NCI-H1092 (cell line): ENCODE measurements at places on chromosomes 2 and 18.

DNA sequence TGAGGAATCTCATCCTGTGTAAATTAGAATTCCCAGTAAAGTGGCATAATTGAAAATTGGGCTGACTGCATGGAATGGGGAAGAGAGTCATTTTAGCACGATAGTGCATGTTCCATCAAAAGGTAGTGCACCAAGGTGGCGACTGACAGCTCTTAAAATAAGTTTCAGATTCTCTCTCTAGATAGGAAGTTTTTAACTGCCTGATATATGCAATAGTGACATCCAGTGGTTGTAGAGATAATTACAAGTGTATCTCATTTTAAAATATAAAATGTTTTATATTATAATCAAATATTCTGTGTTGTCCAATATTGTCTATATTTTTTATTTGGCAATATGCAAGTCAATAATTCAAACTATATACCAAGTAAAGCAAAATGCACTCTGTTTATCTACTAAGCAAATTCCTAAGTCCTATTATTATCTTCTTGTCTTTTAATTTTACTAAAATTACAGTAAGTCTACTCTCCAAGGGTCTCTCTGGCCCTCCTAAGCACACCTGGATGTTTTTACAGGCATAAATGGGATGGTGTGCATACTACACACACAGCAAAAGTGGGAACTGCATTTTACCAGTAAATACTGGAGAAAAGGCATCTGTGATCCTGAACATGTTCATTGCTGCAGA lies 397.7 kb upstream of the HNRNPA3 start:
- no peak for DNase-seq

DNA sequence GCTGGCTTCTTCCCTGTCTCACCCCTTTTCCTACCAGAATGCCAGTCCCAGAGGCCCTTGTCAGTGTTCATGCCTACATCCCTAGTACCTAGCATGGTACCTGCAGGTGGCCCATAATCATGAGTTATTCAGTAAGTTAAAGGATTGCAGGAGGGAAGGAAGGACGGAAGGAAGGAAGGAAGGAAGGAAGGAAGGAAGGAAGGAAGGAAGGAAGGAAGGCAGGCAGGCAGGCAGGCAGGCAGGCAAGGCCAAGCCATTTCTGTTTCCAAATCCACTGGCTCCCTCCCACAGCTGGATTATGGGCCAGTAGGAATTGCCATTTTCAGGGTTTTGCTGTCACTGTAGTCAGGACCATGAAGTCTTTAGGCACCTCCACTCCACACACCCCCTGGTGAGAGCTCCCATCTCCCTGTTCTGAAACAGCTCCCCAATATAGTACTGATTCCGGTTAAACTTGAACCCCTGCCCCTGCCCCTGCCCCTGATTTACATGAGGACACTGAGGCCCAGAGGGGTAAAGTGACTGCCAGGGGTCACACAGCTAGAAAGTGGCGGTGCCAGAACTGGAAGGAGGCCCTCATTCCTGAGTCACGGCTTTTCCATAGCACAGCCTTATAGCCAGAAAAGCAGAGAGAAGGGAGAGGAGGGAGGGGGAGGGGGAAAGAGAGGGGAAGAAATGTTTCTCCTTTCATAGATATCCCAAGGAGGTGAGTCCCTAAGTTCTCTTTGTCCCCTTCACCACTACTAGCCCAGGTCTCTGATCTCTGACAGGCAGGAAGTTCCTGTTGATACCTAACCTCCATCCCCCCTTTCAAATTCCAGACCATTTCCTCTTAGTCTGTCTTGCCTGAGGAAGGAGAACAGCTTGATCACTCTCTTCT lies 12.2 kb upstream of the TNS1 start:
- no peak for DNase-seq

DNA sequence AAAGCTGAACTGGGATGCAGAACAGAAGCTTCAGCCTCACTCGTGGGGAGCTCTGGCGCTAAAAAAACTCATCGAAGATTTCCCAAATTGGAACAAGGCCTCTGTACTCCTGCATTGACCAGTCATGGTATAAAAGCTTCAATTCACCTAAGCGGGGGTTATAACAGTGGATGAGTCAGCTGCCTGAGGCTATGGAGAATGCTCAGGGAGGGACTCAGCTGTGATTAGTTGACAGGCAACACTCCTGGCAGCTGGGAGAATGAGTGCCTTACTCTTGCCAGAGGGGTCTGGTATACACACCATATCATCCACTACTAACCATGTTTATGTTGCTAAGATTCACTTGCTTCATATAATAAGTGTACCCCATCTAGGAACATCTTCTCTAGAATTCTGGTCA lies 350.6 kb upstream of the VRK2 start:
- no peak for DNase-seq

- no peak for DNase-seq
Measured at GRCh38 chr2:71962911-71963694, 184.6 kb downstream of the CYP26B1 start.

DNA sequence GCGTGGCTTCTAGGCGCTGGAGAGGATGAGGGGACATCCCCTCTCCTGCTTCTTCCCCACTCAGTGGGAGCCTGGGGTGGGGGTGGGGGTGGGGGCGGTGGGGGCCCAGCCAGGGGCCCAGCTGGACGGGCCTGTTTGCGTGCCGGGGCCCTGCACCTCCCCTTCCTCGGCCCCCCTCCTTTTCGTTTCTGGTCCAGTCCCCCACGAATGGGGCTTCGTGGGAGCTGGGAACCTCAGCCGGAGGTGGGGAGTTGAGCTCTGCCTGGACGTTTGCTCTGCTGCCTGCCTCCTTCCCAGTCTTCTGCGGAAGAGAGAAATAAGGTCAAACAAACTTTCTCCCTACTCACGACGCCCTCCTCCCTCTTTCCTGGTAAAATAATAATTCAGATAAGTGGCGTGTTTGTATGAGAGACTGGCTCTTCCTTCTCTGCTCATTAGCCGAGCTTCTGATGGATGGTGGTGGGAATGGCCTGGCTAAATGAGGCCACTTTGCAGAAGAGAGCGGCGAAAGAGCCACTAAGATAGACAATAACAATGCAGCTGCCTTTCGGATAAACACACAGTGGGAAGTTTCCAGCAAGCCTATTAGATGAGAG lies 782 bp downstream of the MTA3 start:
- no peak for DNase-seq
